ENCODE measurements at places on chromosomes 12 and 14. TPM values are rescaled to one million over a fixed set of nuclear protein-coding genes. Genes with fewer than 3 reads are reported as not detected.

GRCh38 chr14:76131071-76131965 is 20.4 kb upstream of the GPATCH2L start:
- DNase-seq: no peak

The TSPAN8 gene
- not detected for total RNA-seq

GRCh38 chr14:51738754-51739153 is 87.0 kb downstream of the FRMD6 start:
- no peak for DNase-seq

The LGALS3 gene
- total RNA-seq: 141 TPM

- peak; percentile 96 for DNase-seq
Measured at GRCh38 chr14:33120341-33120740, 181.7 kb downstream of the NPAS3 start.

- DNase-seq: no peak
Measured at GRCh38 chr14:105410642-105411016, 9.0 kb upstream of the MTA1 start.

The SAMD15 gene
- 0.88 TPM for total RNA-seq

DNA sequence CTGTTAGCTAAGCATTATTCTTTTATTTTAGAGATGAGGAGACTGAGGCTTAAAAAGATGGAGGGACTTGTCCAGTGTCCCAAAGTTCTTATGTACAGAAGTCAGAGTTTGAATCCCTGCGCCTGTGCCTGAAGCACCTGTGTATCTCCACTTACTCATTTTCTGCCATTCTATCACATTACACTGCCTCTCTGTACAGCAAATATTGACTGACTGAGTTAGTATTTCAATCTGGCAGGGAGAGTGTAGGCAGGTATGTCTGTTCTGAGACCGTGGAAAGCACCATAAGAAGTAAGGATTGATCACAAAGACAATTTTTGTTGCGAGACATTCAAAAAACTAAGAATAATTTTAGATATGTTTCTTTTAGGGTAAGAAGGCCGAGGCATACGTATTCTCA is 162.7 kb downstream of the KITLG start:
- DNase-seq: no peak

DNA sequence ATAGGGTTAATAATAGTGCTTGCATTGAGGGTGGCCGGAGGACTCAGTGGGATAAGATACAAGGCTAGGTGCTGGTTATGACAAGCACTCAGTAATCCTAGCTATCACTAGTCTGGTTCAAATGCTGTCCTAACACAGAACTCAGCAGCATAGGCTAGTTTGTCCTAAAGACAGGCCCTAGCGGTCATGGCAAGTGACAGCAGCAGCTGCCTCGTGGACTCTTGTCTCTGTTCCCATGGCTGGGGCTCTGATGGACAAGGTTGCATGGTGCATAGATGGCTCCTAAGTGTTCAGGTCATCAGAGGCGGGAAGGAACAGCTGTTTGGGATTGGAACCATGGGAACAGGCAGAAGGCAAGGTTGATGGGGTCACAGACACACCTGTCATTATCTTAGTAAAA is 42.4 kb upstream of the IGF1 start:
- DNase-seq: no peak

The FSCB gene
- total RNA-seq: not detected

The KMT2D gene
- total RNA-seq: 28.0 TPM

The ACAD10 gene
- total RNA-seq: 11.2 TPM

The LAG3 gene
- 0.24 TPM for total RNA-seq

DNA sequence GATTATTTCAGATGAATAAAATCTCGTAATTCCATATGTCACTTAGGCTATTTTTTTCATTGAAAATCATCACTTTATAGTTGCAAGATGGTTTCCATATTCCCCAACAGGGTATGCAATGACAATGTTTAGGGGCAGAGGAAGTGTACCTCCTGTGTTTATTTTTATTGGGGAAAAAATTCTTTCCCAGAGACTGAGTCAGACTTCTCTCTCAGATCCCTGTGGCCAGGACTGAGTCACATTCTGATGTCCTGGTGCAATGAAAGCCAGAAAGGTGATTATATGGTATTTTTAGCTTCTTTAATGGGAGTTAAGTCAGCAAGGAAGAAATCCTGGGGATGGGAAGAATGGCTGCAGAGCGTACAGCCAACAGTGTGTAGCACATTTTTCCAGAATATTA is 196.9 kb upstream of the ALG10 start:
- peak; percentile 12 for DNase-seq

The CCDC59 gene
- total RNA-seq: 54.5 TPM

GRCh38 chr14:59583755-59584154 is 7.1 kb upstream of the CCDC175 start:
- DNase-seq: no peak

Data from foreskin keratinocyte (primary cell).